ENCODE measurements at places on chromosomes 2 and 18.

GRCh38 chr2:64383016-64383591 is 70.9 kb upstream of the LGALSL start:
- DNase-seq = no peak

GRCh38 chr2:234797566-234798250 is 154.1 kb upstream of the SH3BP4 start:
- DNase-seq = no peak

DNA sequence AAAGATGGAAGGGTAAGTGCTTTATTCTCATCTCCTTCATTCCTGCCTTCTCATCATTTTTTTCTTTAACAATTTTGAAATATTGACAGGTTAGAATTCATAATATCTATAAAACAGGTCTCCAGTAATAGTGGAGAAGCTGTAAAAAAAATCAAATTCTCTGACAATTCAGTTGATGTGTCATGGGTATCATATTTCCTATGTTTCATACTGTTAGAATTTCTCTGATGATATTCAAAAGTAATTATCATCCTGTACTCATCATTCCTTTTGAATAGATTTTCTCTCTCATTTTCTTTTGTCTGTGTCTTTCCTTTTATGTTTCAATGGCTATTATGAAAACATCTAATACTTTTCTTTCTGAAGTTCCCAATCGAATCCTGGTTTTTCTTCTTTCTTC is 97.7 kb downstream of the CPS1 start:
- DNase-seq = no peak

DNA sequence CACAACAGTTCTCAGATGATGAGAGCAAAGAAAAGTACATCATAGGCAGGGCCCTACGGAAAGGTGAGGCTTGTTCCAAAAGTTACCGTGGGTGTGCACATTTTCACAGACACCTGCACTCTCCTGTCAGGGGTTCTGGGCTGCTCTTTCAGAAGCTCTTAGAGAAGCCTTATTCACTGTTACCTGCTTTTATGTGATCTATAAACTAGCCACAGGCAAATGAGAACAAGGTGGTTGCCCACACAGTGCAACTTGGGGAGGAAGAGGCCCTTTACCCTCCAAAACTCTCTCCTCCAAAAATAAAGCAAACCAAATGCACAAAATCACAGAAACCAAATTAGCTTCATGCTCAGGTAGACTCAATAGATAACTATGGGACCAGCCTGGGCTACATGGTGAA is 11.1 kb upstream of the CUL3 start:
- DNase-seq = no peak

DNA sequence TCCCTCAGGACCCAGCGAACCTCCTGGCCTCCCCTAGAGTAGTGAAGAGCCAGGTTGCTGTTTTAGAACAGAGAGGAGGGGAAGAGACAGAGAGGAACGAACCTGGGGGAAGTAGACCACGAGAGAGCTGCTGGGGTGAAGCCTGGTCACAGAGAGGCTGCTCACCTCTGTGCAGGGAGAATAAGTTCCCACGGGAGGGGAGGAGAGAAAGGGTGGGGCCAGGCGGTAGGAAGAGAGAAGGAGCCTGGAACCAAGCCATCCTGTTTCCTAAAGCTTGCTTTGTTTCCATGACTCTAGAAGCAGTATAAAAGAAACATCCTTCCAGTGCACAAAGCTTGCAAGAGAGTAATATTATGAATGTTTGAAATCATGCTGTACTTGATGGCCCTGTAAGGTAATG is 147.9 kb downstream of the MYT1L start:
- no peak for DNase-seq

DNA sequence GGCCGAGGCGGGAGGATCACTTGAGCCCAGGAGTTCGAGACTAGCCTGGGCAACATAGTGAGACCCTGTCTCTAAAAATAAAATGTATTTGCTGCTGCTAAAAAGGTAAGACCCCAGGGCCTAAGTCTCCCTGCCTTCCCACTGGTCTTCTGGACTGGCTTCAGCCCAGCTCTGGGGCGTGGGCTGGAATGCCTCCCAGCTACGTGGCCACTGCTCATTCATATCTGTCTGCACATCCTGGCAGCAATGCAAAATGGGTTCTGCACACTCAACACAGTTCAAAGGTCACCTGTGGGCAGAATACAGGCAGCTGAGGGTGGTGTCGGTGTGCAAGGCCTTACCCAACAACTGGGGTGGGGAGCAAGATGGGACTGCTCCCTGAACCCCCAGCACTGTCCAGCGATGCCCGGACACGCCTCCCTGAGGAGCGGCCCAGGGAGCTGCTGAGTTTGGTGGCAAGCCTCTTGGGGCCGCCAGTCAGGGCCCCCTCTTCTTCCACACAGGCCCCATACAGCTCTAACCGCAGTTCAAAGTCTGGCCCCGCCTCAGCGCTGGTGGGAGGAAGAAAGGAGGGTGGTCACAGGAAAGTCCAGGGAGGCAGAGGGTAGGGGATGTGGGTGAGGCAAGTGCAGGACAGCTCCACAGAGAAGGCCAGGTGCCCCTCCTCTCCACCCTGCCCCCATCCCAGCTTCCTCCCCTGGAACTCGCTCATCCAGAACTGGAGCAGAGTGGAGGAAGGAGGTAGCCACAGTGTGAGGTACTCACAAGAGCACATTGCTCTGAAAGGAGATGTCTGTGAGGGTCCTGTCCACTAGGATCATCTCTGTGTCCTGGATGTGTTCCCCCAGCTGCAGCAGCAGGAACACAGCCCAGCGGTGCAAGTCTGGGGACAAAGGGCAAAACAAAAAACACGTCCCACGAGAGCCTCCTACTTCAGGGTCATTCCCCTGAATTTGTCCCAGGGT is 8.2 kb downstream of the WDR54 start:
- no peak for DNase-seq

DNA sequence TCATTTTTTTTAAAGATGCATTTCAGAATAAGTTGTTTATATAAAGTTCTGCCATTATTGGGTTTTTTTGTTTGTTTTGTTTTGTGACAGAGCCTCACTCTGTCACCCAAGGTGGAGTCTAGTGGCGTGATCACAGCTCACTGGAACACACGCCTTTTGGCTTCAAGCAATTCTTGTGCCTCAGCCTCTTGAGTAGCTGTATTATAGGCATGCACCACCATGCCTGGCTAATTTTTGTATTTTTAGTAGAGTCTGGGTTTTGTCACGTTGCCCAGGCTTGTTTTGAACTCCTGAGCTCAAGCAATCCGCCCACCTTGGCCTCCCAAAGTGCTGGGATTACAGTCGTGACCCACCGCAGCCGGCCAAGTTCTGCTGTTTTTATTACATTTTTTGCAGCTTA is 72.3 kb downstream of the R3HDM1 start:
- no peak for DNase-seq

DNA sequence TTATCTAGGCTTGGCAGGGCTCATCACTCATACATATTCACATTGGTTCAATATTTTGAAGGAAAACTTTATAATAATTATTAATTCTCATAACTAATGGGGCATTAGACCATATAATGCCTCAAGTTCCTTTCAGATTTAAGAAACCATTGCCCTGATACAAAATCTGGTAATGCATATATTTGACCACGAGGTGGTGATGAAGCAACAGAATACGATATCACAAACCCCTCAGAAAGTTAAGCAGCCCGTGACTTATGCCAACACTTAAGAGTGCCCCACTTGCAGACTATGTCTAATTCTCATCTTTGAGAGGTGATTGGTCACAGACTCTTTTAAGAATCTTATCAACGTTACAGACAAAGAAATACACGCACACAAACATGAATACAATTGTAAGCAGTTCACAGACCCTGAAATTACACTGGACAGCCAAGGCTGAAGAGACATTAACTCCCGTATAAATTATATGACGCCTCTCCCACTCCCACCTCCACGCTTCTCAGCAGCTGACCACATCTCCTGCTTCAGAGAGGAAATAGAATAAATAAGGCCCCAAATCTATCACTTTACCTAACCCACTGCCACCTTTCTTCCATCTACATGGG is 20.7 kb upstream of the DNAH6 start:
- no peak for DNase-seq

- DNase-seq = no peak
Measured at GRCh38 chr2:182372661-182373060, 54.2 kb downstream of the PDE1A start.

DNA sequence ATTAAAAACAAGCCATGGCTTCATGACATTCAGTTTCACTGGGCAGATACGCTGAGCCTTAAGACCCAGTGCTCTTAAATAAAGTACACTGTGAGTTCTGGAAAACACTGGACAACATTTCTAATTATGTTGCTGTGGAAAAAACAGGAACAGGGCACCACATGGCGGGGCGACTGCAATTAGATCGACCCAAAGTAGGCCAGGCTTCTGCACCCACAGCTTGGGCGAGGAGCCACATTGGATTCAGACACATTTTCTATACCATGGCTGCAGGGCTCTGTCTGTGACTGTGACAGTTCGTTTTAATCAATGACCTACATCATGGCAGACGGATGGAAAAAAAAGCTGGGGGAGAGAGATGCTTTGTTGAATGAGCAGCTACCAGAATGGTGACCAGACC is 227.2 kb upstream of the HS6ST1 start:
- no peak for DNase-seq

DNA sequence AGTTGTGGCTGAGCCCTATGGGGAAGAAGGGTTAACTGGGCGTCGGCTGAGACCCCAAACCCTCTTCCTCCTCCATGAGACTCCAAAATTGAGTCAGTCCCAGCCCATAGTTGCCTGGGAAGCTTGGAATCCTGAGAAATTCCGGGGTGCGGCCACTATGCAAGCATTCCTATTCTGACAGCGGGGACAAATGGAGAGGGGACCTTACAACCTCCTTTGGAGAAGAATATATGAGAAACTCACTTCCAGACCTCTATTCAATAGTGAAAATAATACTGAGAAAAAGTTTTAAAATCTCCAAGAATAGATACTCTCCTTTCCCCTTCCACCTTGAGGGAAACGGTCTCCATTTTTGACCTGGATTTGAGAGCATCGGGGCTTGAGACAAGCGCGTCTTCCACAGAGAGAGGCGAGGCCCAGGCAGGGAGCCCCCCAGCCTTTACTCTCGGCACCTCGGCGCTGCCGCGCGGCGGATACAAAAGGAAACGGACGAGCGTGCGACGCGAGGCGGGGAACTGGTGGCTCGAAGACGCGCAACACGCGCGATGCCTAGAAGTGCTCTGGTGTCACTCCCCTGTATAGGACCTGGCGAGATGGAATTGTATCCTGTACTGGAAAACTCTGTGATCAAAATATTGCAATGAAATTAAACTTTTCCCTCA is 11.1 kb downstream of the NR4A2 start:
- no peak for DNase-seq

DNA sequence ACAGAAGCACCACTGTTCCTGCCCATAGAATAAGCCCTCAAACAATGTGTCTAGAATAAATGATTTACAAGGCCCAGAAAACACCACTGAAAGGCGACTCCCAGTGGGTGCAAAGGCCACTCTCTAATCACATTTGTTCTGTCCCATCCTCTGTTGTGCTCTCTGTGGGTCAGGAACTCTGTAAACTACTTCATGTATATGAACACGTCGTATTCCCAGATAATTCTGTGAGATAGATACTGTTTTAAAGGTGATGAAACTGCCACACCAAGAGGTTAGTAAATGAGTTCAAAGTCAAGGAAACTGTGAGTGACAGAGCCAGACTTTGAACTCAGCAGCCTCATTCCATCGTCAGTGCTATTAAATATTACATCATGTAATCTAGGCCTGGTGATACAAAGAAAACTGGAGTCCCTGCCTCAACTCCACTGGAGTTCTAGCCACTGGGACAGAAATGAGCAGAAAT is 269.7 kb upstream of the DCC start:
- no peak for DNase-seq

GRCh38 chr2:217277646-217278398 is 418.0 kb upstream of the TNP1 start:
- no peak for DNase-seq

GRCh38 chr2:221569871-221570270 is 2.2 kb downstream of the EPHA4 start:
- DNase-seq = no peak

DNA sequence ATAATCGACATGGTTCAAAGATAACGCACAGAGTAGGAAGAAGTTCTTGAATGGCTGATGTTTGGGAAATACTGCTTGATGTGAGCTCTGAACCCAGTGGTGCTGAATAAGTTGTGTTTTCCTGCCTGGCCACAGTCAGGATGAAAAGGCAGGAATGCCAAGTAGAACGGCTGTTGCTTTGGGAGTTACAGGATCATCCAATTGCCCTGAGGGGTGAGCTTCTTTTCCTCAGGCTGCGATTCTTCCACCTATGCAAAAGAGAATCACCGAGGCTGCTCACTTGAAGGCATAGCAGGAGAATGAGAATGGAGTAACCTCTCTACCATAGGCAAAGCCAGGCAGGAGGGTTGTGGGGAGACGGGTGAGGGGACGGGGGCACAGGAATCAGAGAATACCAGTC is 14.4 kb upstream of the IGFBP2 start:
- DNase-seq = no peak

GRCh38 chr2:207467716-207468347 is 61.9 kb upstream of the CREB1 start:
- no peak for DNase-seq

- no peak for DNase-seq
Measured at GRCh38 chr2:45285311-45285710, 276.1 kb upstream of the SIX2 start.

GRCh38 chr2:100192825-100193224 is 50.4 kb upstream of the AFF3 start:
- no peak for DNase-seq

DNA sequence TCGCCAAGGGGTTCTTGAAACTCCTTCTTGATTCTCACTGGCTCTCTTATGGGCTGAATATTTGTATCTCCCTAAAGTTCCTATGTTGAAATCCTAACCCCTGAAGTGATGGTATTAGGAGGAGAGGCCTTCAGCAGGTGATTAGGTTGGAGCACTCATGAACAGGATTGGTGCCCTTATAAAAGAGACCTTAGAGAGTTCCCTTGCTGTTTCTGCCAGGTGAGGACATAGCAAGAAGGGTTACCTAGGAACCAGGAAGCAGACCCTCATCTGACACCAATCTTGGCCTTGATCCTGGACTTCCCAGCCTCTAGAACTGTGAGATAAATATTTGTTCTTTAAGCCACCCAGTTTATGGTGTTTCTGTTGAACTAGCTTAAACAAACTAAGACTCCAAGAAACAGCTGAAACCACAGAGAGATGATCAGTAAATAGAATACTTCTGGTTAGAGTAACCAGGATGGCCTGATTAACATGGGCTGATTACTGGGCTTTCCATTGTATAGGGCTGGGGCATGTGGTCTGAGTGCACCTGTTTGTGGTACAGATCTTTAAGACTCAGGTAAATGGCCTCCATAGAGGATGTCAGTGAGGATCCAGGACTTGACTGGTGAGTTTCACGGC is 7.7 kb upstream of the CDC42EP3 start:
- no peak for DNase-seq

- no peak for DNase-seq
Measured at GRCh38 chr2:60608679-60609078, 55.2 kb upstream of the BCL11A start.
